ENCODE measurements at places on chromosomes 2 and 18.

- no peak for DNase-seq
Measured at GRCh38 chr2:218291318-218292047, 820 bp downstream of the TMBIM1 start.

GRCh38 chr18:41134426-41134825 lies 820.6 kb upstream of the PIK3C3 start:
- DNase-seq: no peak

DNA sequence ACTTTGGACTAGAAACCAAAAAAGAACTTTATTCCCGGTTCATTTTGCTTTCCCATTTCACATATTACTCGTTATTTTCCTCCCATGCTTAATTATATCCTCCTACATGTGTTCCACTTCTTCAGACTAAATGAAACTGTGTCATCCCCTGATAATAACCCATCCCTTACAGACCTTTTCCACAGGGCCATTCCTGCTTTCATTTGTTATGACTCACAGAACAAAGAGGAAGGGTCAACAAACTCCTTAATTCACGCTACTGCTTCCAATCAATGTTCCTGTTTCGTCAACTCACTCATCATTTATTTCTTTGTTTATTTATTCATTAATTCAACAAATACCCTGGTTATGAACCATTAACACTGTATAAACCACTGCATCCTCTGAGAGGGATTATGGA lies 104.5 kb downstream of the ZEB2 start:
- no peak for DNase-seq

GRCh38 chr18:36812678-36813077 lies 16.1 kb downstream of the TPGS2 start:
- DNase-seq: no peak

GRCh38 chr2:173346035-173346434 lies 8.6 kb upstream of the CDCA7 start:
- no peak for DNase-seq

GRCh38 chr2:66885775-66886383 lies 451.0 kb downstream of the MEIS1 start:
- no peak for DNase-seq

- DNase-seq: no peak
Measured at GRCh38 chr18:33330711-33331110, 109.8 kb downstream of the CCDC178 start.

- no peak for DNase-seq
Measured at GRCh38 chr18:11750581-11751310, 61.7 kb downstream of the GNAL start.

DNA sequence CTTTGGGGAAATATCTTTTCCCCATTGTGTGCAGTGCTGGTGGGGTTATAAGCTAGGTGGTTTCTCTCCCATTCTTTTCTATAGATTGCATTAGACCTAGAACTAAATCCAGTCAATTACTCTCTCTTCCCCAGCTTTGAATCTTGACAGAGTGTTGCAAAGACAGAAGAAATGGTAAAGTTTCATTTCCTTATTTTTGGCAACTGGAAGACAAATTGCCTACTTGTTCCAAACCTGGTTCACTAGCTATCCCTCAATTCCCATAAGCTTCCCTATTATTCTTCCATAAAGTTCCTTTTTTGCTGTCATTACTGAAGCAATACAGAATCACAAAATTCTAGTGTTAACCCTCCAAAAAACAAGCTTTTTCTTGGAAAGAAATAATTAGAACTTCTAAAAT lies 94.0 kb upstream of the ITGA4 start:
- no peak for DNase-seq

GRCh38 chr2:46937471-46937901 lies 21.9 kb upstream of the MCFD2 start:
- no peak for DNase-seq

DNA sequence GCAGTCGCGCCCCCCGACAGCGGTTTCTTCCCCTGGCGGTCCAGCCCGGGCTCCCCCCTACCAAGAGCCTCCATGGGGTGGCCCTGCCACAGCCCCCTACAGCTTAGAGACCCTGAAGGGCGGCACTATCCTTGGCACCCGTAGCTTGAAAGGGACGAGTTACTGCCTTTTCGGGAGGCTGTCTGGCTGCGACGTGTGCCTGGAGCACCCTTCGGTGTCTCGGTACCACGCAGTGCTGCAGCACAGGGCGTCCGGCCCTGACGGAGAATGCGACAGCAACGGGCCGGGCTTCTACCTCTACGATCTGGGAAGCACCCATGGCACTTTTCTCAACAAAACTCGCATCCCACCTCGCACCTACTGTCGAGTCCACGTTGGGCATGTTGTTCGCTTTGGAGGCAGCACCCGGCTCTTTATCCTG lies 475 bp downstream of the SLC4A1AP start:
- no peak for DNase-seq

DNA sequence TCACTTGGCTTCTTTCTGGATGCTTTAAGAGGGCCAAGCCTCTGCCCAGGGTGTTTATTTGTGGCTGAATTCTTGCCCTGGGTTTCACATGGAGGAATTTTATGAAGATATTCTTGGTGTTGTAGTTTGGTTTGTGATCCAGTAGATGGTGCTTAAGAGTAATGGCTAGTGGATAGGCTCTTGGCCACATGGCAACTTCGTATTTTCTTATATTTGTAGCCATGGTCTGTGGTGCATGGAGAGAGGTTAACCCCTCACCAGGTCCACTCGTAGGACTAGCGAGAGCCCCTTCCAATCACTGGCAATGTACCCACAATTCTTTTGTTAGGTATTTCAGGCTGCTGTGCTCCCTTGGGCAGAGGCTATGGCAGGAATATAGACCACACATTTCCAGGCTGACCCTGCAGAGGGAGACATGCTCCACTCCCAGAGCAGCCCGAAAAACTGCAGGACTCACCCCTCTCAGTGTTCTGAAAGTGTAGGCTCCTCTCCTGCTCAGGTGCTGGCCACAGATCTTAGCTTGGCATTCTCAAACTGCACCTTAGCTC lies 582.1 kb upstream of the SETBP1 start:
- DNase-seq: no peak

DNA sequence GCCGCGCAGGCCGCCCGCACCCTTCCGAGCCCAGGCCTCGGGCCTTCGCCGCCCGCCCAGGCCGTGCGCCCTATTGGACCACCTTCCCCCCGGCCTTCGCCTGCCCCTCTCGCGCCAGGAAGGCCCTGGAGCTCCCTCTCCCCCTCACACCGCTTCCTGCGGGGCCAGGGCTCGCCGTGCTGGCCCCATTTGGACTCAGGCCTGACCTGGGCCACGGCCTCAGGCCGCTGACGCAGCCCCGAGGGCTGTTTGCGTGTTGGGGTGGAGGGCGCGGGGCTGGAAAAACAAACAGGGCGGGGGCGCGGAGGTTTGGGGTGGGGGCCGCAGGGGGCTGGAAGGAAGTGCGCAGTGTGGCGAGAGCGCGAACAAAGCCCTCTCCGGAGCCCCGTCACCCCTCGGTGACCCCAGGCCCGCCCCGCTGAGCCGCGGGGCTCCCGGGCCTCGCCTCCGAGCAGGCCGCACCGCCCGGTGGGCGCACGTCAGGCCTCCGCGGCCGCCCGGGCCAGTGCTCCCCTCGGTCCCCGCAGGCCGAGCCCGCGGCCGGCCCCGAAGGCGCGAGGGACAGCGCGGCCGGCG lies 12.3 kb upstream of the SIX3 start:
- DNase-seq: no peak

- no peak for DNase-seq
Measured at GRCh38 chr2:159118859-159119500, 150.5 kb downstream of the TANC1 start.

GRCh38 chr18:50090370-50091312 lies 104.3 kb downstream of the MYO5B start:
- no peak for DNase-seq

- DNase-seq: no peak
Measured at GRCh38 chr18:76483780-76484179, 11.3 kb downstream of the ZNF516 start.

GRCh38 chr2:144950899-144951560 lies 431.1 kb upstream of the ZEB2 start:
- DNase-seq: no peak

DNA sequence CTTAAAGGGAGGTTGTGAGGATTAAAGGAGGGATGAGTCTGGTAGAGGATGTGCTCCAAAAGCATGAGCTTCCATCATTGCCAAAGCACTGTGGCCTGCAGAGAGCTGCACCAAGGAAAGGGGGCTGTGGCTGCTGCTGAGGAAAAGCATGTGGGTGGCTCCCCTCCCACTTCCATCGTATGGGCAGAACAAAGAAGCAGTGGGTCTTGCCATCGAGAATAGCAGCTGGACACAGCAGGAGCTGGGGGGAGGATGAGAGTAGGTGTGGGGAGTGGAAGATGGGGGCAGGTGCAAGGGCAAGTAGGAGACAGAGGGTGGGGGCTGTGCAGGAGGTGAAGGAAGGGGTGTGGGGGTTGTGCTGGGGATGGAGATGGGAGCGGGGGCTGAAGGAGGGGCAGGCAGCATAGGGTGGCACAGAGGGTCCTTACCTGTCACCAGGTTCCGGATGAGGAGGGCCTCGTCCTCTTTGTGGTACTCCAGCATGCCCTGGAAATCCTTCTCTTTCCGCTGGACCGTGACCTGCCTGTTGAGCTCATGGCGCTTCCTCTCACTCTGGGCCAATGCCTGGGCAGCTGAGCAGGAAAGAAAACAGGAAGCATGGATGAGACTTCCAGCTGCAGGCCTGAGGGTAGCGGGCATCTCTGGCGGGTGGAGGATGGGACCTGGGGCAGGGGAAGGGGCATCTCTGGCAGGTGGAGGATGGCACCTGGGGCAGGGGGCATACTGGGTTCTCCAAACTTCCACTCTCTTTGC lies 33.6 kb upstream of the ACAA2 start:
- DNase-seq: no peak

- DNase-seq: no peak
Measured at GRCh38 chr2:122266636-122267035, 511.2 kb downstream of the TSN start.

DNA sequence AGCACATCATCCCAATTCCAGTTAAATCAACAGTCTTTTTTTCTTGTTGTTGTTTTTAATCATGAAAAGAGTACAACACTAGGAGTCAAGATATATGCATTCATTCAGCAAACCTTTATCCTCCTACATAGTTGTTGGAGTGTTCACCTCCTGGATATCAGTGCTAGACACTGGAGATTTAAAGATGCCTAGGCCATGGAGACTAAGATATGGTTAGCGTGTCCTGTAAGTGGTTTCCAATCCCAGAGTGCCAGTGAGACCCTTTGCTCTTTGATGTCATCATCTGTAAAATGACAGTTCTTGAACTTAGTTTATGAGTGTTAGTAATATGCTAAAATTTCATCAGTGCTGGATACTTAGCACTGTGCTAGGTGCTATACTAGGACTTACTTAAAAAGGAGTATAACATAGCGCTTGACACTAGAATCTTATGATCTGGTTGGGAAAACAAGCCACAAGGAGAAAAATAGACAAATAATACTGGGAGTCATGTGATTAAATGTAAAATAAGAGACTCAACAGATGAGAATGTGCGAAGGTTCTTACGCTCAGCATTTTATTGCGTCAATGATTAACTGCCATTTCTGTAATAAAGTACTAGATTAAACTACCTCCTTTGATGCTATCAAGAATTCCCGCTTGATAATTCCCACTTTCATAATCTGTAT lies 31.5 kb downstream of the BABAM2 start:
- no peak for DNase-seq

- DNase-seq: peak; percentile 16
Measured at GRCh38 chr2:7835693-7836680, 845.9 kb upstream of the ID2 start.

GRCh38 chr2:19187323-19188020 lies 171.0 kb downstream of the OSR1 start:
- DNase-seq: no peak

GRCh38 chr18:12879840-12880540 lies 4.0 kb downstream of the PTPN2 start:
- no peak for DNase-seq

GRCh38 chr2:174608866-174609214 lies 11.2 kb upstream of the WIPF1 start:
- no peak for DNase-seq

DNA sequence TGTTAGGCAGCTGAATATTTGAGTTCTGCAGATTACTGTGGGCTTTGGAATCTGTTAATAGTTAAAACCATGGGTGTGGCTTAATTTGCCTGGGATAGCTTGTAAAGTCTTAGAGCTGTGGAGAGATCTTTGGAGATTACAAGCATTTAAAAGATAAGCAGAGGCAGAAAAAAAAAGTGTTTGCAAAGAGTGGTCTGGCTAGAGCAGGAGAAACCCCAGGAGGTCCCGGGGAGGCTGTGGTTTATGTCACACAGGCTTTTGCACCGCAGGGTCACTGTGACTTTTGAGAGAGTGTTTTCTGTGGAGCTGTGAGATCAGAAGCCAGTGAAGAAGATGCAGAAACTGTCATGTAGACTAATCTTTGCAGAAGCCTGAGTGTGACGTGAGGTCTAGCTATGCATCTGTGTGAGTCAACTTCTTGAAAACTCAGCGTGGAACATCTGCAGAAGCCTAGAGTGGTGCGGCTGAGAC lies 49.0 kb downstream of the SETBP1 start:
- no peak for DNase-seq

DNA sequence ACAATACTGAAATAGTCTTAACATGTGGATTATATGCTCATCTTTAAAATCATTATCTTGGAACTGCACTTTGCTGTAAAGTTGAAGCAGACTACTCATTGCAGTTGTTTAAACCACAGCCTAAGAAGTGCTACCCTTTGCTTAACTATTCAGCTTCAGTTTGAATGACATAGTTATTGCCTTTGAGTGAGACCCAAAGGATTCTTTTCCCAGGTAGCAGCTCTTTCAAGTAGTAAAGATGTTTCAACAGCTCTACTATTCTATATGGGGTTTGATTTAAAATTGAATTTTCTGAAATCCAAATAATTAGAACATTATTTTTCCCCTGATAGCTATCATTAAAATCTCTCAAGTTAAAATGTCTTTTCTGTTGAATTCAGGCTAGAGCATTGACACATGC lies 1.1 kb downstream of the SCG2 start:
- no peak for DNase-seq

Measured in T47D (cell line).